ENCODE measurements at places on chromosomes 1 and 21.

DNA sequence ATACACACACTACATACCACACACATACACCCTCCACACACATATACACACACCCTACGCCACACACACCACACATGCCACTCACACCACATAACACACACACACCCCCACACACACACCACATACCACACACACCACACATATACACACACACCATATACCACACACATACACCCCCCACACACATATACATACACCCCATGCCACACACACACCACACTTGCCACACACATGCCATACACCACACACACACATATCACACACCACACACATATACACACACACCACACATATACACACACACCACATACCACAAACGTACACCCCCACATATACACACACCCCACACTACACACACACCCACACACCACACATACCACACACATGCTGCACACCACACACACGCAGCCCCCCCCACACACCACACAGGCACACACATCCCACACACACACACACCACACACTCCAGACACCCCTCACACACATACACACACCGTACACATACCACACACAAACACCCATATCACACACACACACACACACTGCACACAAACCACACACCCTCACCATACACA lies 76.7 kb upstream of the TMPRSS2 start:
- DNase-seq: no peak

DNA sequence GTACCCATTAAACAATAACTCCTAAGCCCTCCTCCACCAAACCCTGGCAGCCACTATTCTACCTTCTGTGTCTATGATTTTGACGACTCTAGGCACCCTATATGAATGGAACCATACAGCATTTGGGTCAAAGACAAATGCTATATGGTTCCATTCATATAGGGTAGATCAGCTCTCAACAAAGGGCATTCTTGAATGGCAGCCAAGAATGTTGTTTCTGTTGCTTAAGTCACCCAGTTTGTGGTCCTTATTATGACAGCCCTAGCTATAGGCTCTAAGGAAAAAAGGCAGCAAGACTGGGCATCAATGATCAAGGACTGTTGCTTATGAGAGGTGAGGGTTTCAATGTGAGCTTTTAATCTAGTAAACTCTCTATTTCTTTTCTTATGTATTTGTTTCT lies 4.7 kb upstream of the SLC5A9 start:
- DNase-seq: no peak

- DNase-seq: no peak
These were observed 65.5 kb downstream of the PCNX2 start for GRCh38 chr1:233230011-233230410.

DNA sequence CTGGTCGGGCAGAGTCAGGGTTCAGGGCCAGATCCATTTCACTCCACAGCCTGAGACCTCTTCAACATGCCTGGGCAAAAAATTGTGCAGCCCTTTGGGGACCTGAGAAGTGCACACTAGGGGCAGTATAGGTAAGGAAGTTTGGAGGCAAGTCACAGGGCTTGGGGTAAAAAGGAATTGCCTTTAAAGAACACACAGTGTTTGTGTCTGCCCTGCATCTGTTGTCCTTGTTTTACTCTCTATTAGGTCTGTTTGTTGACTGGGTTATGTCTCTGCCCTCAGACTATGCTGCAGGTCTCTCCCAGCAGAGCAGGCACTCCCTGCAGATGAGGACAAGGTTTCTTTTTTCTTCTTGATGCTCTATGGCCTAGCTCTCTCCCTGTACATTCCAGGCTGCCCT lies 22.0 kb downstream of the LDLRAD2 start:
- DNase-seq: no peak

DNA sequence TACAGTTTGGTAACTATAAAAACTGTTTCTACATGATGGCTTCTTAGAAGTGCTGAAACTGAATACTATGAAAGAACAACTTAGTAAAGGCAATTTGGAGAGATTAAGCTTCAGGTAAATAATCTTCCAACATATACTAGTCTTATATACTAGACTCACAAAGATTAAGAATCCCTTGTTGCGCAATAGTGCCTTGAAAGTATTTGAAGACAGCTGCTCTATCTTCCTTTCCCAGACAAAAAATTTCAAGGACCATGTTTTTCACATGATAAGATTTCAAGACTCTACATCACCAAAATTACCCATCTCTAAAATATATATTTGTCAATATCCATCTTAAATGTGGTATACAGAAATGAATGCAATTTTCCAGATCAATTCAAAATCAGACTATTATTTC lies 37.7 kb upstream of the ASPM start:
- DNase-seq: no peak

DNA sequence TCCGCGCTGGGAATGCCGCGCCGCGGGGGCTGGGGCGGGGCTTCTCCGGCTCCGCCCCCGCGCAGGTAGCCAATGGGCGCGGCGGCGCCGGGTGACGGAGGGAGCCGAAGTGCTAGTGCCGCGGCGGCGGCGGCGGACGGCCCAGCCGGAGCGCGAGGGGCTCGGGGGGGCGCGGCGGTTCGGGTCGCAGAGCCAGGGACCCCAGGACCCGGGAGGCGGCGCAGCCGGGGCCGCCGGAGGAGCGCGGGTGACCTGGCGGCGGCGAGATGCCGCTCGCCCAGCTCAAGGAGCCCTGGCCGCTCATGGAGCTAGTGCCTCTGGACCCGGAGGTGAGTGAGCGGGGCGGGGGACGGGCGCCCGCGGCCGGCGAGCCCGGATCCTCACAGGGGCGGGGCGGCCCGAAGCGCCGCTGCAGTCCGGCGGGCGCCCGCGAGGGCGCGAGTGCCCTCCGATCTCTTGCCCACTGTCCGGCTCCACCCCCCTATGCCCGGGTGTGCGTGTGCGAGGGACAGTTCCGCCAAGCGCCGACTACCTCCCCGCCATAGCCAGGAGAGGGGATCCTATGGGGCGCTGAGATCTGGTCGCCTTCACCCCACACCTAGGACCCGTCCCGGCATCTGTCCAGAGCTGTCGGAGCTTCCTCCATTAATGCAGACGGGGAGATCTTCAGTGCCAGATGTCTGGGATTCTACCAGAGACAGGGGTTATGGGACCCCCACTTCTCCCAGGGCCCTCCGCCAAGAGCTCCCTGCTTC lies at the start of gene RPS6KA1:
Gene RPS6KA1 (plus strand): TSS at position 107 of the 755 bp plus-strand sequence. CDS start 160 bp downstream, at position 267.
- DNase-seq: peak; percentile 24

- no peak for DNase-seq
These were observed 15.4 kb upstream of the PHACTR4 start for GRCh38 chr1:28354121-28354520.

DNA sequence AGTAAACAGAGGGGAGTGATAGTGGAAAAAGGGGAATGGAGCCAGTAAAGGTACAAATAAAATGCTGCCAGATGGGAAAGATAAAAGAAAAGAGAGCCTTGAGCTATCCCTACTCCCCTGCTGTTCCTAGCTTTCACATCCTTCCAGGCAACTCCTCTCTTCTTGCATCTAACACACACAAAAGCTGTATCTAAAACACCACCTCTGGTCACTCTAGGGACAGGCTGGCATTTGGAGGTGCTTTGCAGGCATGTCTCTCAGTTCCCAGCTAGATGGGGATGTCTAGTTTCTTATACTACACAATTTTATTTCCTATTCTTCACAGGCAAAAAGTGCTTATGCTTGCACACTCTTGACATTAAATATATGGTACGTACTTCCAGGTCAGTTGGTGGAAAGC lies 185.1 kb upstream of the ST6GALNAC5 start:
- no peak for DNase-seq

DNA sequence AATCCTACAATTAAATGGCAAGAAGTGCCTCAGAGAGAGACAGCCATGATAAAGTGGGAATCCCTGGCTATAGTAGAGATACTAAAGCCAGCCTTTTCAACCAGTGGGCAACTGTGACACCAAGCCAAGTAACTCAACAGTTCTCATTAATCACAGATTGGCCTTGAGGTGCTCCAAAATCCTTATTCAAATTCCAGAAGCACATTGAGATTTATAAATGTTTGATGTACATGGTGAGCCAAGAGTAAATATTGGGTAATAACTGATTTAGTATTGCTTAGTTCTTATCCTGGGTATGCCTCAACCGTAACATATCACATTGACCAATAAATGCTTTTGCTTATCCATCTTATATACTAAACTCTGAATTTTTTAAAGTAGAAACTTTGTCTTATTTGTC lies 17.1 kb downstream of the HAO2 start:
- DNase-seq: no peak

DNA sequence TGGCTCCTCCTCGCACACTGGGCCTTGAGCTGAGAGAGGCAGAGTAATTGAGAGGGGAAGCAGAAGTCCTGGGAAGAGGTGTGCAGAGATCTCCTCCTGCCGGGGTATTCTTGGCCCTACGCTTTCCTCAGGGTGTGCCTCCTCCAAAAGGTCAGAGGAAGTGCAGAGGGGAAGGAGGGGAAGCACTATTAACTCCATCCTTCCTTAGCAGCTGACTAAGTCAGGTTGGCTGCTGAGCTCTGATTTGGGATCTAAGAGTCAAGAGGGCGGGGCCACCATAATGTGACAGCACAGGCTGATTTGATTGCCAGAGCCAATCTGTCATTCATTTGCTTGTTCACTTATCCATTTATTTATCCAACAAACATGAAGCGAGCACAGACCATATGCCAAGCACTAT lies 12.3 kb downstream of the ATP2B4 start:
- no peak for DNase-seq

GRCh38 chr1:153415850-153416570 lies at the start of gene S100A7A:
Gene S100A7A, plus strand, starts transcription at chr1:153416520. Its CDS starts 1,563 bp downstream, at chr1:153418083.
- DNase-seq: no peak

- no peak for DNase-seq
These were observed at the start of gene TAS1R1 for GRCh38 chr1:6554907-6555778. Gene TAS1R1, plus strand, starts transcription at chr1:6555307. Its CDS starts 67 bp downstream, at chr1:6555374.

All from NCI-H774 (cell line).